Astrocyte (in vitro differentiated cells and primary cell): ENCODE measurements at places on chromosomes 13 and 19. TPM values are rescaled to one million over a fixed set of nuclear protein-coding genes. Genes with fewer than 3 reads are reported as not detected.

The MEIOSIN gene
- not detected in 2 replicates for total RNA-seq

The SIGLEC14 gene
- total RNA-seq = not detected in 2 replicates

DNA sequence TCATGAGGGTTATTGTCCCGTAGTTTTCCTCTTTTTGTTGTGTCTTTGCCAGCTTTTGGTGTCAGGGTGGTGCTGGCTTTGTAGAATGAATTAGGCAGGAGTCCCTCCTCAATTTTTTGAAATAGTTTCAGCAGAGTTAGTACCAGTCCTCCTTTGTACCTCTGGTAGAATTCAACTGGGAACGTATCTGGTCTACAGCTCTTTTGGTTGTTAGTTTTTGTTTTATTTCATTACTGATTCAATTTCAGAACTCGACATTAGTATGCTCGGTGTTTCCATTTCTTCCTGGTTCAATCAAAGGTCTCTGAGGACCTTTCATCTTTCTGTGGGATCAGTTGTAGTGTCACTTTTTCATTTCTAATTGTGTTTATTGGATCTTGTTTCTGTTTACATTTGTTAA lies 1237.0 kb upstream of the PCDH9 start:
- DNase-seq = no peak
- H3K4me1 ChIP-seq = no peaks in the 10 kb centered on the region
- H3K4me3 ChIP-seq = no peak overlapping the region
- no peaks in the 10 kb centered on the region for H3K27me3 ChIP-seq
- H3K36me3 ChIP-seq = no peaks in the 10 kb centered on the region

The C19orf38 gene
- 0.23 and 0.58 TPM in 2 replicates for total RNA-seq

- H3K27me3 ChIP-seq = no peaks in the 10 kb centered on the region
- no peak overlapping the region for H3K4me3 ChIP-seq
- no peaks in the 10 kb centered on the region for H3K36me3 ChIP-seq
- H3K27ac ChIP-seq = no peak overlapping the region
- no peaks in the 10 kb centered on the region for H3K4me1 ChIP-seq
- no peak for DNase-seq
Observed at GRCh38 chr13:90866006-90866405, 481.5 kb upstream of the MIR17HG start.

DNA sequence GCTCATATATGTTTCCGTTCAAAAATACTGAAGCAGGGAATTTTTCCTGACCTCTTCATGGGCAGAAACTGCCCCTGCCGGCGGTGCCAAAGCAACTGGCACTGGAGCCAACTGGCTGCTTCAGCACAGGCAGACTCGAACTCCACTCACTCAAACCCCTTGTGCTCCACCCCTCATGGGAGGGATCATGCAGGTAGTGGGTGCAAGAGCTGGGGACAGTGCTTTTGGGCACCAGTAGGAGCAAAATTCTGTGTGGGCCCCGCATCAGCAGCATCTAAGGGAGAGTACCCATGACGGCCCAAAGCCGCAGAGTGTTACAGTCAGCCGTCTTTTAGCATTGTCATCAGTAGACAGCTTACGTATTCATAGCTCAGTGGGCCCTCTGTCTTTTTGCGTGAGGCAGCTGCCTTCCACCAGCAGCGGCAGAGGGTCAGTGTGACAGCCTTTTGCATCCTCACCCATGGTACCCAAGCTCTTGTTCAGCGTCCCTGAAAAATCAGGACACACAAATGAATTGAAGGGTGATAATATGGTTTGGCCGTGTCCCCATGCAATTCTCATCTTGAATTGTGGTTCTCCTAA lies 393.8 kb downstream of the SLITRK6 start:
- no peak overlapping the region for H3K4me3 ChIP-seq
- no peaks in the 10 kb centered on the region for H3K36me3 ChIP-seq
- no peak for DNase-seq
- no peak overlapping the region for H3K27ac ChIP-seq
- no peaks in the 10 kb centered on the region for H3K27me3 ChIP-seq
